ENCODE measurements at places on chromosomes 2 and 18.

DNA sequence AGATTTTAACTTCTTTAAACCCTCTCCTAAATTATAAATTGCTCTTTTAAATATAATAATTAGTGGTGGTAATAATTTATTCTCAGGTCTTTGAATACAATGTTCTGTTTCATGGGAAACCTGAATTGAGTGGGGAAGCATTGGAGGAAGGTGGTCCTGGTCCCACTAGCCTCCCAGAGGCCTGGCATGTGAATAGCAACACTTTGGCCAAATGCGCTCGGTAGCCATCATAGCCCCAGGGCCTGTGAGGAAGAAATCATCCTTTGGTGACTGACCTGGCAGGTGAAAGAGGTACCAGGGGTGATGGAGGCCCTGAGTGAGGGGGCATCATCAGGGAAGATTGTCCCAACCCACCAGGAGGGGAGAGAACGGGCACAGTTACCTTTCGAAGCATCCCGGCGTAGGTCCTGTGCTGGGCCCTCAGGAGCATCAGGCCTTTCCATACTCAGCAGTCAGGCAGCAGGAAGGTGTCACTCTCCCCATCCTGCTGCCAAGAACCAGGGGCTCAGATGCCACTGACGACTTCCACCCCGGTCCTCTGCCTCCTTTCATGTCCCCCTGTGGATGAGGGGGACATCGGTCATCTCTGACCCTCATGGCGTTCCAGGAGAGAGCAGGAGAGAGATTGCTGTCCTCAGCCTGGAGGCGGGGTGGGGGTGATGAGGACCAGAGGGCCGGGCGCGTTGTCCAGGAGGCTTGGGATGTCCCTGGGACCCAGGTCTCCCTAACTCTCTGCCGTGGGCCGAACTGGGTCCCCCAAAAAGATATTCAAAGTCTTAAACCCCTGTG lies 78.6 kb upstream of the HPCAL1 start:
- DNase-seq = no peak

- no peak for DNase-seq
Measured at GRCh38 chr2:440403-440740, 152.5 kb upstream of the ALKAL2 start.

- DNase-seq = no peak
Measured at GRCh38 chr2:41409328-41409727, 638.5 kb upstream of the PKDCC start.

GRCh38 chr2:211860224-211860623 lies 678.4 kb downstream of the ERBB4 start:
- no peak for DNase-seq

GRCh38 chr2:201362396-201362795 lies 5.3 kb upstream of the FLACC1 start:
- no peak for DNase-seq

- no peak for DNase-seq
Measured at GRCh38 chr2:172740856-172741255, 5.2 kb downstream of the RAPGEF4 start.

GRCh38 chr2:234399451-234400246 lies 97.2 kb downstream of the ARL4C start:
- DNase-seq = no peak

DNA sequence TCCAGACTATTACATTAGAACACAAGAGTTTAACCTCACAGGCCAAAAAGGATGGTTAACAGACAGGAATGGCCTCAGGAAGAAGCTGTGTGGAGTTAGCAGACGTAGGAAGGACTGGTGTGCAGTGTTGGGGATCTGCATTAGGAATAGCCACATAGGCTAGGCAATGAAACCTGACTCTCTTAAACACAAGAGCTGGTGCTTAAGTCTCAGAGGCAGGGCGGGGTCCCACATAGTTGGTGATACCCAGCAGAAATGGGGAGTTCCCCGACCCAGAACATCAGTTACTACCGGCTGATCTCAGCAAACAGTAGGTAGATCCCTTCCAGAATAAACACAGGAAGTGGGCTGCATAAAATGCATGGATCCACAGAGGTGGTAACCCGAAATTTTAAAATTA lies 64.1 kb downstream of the CCDC93 start:
- DNase-seq = no peak

- DNase-seq = no peak
Measured at GRCh38 chr2:122883849-122884248, 1128.4 kb downstream of the TSN start.

- DNase-seq = no peak
Measured at GRCh38 chr2:235011607-235011928, 59.8 kb downstream of the SH3BP4 start.

DNA sequence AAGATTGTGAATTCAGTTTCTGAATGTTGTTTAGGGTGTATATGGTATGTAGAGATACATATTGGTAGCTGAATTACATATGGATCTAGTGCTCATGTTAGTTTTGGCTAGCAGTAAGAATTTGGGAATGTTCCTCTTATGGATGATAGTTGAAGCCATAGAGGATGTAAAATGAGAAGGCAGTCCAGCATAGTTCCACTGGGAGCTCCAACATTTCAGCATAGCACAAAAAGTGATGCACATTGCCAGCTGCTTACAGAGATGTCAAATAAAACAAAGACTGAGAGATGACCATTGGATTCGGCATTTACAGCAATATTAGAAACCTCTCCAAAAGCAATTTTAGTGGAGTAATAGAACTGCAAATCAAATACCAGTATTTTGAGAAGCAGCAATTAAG lies 77.4 kb downstream of the EML4 start:
- DNase-seq = no peak

- no peak for DNase-seq
Measured at GRCh38 chr2:222830164-222830563, 30.7 kb upstream of the ACSL3 start.

- DNase-seq = no peak
Measured at GRCh38 chr2:45178854-45179253, 169.6 kb upstream of the SIX2 start.

DNA sequence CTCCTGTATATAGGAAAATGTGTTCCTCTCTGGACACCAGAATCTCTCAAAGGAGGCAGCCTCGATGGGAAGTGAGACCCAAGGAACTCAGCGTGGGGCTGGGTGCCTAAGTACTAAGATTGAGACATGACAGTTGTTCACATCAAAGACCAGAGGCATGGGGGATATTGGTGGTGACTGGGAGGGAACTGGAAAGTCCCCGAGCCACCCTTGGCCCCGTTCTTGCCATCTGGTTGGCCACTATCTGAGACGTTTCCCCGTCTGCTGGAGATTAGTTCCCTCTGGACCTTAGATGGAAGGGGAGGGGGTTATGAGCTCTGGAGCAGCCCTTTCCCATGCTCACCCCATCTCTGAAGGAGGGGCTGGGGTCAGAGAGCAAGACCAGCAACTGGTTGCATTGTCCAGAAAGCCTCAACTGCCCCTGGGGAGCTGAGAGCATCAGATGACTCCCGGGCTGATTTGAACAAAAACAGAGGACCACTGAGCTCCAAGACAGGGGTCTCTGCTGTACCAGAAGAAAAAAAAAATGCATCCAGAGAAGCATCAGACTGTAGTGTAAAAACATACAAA lies 11.8 kb downstream of the FBLN7 start:
- DNase-seq = no peak

DNA sequence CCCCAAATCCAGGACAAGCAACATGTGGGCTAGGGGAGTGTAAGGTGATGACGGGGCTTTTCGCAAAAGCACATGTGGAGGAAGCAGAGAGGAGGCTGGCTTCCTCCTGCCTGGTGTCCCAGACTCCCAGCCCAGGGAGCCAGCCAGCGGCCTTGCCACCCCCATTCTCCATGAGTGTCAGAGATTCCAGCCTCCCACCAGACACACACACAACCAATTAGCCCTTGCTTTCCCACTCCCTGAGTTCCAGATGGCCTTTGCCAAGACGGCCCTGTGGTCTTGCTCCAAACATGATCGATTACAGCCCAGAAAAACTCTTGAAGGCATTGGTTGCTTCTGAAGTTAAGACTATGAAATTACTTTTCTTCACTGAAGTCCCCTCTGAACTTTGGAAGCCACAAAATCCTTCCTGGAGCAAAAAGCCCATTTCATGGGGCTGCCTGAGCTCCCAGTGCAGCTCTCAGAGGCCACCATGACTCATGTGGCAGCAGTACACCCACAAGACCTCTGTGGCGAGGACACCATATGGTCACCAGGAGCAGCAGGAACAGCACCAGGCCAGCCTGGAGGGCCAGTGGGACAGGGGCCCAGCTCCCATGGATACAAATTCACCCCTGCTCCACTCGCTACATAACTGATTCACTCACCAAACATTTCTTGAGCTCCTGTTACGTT lies 69.1 kb upstream of the PID1 start:
- no peak for DNase-seq

GRCh38 chr18:44680273-44681075 lies at the start of gene SETBP1:
Gene SETBP1, plus strand, starts transcription at chr18:44680888. Its CDS starts 20,459 bp downstream, at chr18:44701347.
- peak; percentile 52 for DNase-seq

DNA sequence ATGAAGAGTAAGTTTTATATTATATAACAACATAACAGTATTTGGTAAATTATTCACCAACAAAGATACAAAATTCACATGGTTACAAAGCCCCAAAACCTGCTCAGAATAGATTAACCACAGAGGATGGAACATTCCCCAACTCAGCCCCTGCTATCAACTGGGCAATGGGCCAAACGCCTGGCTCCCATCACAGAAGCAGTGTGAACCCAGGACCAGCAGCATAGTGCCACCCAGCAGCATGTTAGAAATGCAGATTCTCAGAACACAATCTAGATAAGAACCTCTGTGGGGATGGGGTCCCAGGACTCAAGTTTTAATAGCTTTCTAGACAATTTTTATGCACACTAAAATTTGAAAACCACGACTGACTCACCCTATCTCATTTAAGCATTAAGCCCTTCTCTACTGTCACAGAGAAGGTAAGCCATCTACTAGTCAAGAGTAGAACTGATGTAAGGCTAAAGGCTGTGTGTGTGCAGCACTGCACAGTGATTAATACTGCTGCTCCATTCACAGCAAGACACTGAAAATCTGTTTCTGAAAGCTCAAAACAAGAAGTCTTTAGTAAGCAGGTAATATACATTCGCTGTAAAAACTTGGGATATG lies 15.2 kb downstream of the AFG3L2 start:
- DNase-seq = no peak

- no peak for DNase-seq
Measured at GRCh38 chr2:175854665-175855064, 147.4 kb downstream of the LNPK start.

DNA sequence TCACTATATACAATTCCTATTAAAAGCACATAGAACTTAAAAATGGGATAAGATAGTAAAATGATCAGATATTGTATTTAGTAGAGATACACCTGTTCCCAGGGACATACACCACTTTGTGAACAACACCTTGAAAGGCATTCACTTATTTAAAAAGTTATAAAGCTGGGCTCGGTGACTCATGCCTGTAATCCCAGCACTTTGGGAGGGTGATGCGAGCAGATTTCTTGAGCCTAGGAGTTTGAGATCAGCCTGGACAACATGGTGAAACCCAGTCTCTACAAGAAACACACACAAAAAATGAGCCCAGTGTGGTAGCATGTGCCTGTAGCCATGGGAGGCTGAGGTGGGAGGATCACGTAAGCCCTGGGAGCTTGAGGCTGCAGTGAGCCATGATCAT lies 90.9 kb downstream of the RAPGEF4 start:
- no peak for DNase-seq

DNA sequence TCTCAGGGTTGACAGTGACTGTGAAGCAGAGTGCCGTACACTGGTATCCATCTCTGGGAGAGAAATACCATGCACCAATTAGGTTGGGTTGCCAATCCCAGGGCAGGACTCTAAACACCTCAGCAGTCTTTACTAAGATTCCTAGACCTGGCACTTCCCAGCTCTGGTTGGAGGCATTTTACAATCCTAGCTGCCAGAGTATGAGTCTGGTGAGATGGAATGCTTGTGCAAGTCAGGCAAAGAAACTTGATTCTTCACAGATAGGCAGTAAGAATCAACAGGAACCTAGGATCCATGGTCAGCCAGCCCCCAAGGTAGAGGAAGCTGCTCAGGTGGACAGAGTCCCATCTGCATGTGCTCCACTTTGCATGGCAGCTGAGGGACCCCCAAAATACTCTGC lies 6.0 kb upstream of the UGT1A5 start:
- DNase-seq = no peak

DNA sequence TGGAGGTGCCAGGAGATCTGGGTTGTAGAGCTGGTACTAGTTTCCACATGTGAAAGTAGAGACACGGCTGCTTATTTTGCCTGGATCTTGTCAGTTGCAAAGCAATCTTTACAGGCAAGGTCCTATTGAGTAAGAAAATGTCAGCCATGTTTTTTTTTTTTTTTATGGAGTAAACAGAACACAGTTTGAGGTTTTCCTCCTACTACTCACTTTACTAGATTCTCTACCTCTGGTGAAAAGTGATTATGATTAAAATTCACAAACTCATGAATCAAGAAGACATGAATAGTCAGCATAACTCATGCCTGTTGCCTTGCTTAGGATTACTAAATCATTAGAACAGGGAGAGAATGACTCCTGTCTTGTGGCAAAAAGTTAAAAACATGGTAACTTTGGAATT lies 70.1 kb upstream of the PNPT1 start:
- DNase-seq = no peak

GRCh38 chr2:203412546-203413331 lies 84.5 kb downstream of the ABI2 start:
- no peak for DNase-seq

DNA sequence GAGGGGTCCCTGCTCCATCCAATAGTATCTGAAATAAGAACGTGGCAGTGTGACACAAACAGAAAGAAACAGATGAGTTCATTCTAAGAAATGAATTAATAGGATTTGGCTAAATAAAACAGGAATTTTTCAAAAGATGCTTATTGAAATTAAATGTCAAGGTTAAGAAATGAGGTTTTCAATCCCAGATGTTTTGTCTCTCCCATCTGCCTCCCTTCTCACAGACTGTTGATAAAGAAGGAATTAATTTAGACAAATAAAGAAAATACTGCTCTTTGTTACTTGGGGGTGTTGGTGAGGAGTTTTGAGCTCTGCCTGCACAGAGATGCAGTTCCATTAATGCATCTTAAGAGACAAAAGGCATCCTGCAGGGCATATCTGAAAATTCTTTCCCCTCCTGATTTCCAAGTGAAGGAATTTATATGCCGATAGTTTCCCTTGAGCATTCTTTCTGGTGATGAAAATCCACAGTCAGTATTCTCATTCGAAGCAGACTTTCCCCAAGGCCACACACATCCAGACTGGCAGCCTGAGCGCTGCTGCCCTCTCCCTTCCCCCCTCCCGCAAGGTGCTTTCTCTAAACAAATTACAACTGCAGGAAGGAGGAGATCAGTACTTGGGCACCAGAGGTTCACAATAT lies 385.4 kb upstream of the RND3 start:
- no peak for DNase-seq

DNA sequence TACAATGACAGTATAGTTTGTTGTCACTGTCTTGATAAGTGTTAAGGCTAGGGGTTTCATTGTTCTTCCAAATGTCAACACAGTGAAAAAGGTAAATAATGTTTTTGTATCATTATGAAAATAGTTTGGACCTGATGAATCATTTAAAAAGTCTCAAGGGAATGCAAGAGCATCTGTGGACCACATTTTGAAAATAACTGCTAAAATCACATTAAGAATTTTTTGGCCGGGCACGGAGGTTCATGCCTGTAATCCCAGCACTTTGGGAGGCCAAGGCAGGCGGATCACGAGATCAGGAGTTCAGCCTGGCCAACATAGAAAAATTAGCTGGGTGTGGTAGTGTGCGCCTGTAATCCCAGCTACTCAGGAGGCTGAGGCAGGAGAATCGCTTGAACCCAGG lies 10.3 kb downstream of the SCN1A start:
- DNase-seq = no peak
